ENCODE measurements at places on chromosomes 5 and 9.

- no peak for DNase-seq
- no peaks in the 10 kb centered on the region for H3K27me3 ChIP-seq
- H3K27ac ChIP-seq, result no peak overlapping the region
These were observed 357.1 kb downstream of the CDH18 start for GRCh38 chr5:19630876-19631275.

GRCh38 chr5:53575831-53576230, 15.4 kb downstream of the NDUFS4 start:
- no peak overlapping the region for H3K27ac ChIP-seq
- no peaks in the 10 kb centered on the region for H3K27me3 ChIP-seq
- no peak overlapping the region for H3K4me3 ChIP-seq
- no peak for DNase-seq

- DNase-seq, result no peak
- no peaks in the 10 kb centered on the region for H3K36me3 ChIP-seq
- no peaks in the 10 kb centered on the region for H3K4me1 ChIP-seq
- H3K27ac ChIP-seq, result no peak overlapping the region
These were observed 23.8 kb downstream of the CD14 start for GRCh38 chr5:140609126-140609525.

DNA sequence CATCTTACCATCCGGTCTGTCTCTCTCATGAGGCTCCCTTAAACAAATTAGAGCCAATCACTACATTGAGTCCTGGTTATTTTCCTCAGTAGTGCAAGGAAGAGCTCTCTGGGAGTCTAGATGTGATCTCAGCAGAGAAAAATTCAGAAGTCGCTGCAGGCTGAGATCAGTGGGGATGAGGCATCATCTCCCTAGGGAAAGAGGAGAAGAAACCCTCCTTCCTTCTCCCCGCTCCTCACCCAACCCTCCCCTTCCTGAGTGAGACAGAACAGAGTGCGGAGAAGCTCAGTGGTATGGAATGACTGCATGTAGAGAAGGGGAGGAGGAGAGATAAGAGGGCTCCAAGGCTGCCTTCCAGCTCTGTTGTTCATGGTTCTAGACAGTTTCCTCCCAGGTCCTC, 80.5 kb downstream of the PAPPA start:
- H3K27ac ChIP-seq, result no peak overlapping the region
- H3K36me3 ChIP-seq, result no peaks in the 10 kb centered on the region
- H3K4me3 ChIP-seq, result no peak overlapping the region
- no peaks in the 10 kb centered on the region for H3K4me1 ChIP-seq
- H3K27me3 ChIP-seq, result no peaks in the 10 kb centered on the region

- no peak overlapping the region for H3K27ac ChIP-seq
- no peak for DNase-seq
- H3K4me1 ChIP-seq, result peaks cover 8% of the 10 kb centered on the region
- no peaks in the 10 kb centered on the region for H3K36me3 ChIP-seq
These were observed 451.8 kb upstream of the PTGER4 start for GRCh38 chr5:40227931-40228330.

DNA sequence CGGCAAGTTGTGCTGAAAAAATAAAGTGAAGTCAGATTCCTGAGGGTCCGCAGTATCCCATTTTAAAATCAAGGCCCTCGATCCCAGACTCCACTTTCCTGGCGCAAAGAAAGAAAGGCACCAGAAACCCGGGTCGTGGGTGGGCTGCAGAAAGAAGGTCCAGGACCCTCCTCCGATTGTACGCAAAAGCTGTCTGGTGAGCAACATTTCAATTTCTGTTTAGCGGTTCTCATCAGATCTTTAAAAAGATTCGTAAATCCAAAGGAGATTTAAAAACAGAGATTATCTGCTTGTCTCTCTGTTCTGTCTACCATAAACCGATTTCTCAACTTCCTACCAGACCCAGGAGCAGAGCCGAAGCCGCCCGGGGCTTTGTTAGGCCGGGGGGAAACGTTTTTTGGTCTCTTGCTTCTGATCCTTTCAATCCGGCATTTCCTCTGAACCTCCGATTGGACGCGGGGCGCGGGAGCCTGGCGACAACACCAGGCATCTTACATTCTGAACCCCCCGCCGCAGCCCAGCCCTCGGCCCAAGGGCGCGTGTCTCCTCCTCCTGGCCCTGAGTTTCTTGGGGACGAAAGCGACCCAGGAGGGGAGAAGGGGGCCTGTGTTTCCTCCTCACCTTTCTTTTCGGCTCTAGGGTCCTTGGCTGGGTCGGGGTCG, 746 bp downstream of the NKX2-5 start:
- H3K4me3 ChIP-seq, result peak overlapping the region; percentile 41
- H3K36me3 ChIP-seq, result peaks cover 3% of the 10 kb centered on the region
- H3K4me1 ChIP-seq, result peaks cover 20% of the 10 kb centered on the region
- no peak overlapping the region for H3K27ac ChIP-seq
- peaks cover 98% of the 10 kb centered on the region for H3K27me3 ChIP-seq

DNA sequence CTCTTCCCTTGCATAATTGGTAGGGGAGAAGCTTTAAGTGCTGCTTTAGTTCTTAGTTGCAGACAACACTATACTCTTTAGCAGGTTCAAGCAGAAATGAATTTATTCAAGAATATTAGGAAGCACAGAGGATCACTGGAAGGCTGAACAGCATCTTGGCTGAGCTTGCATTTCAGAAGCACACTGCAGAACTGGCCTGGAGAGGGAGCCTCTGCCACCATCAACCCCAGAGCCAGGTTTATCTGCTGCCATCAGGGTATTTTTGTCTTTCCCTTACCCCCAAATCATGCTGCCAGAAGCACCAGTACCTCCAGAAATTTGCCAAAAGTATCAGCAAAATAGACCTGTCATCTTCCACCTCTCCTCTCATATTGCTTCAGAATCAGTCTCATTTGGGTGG, 440.7 kb downstream of the DMAC1 start:
- peaks cover 22% of the 10 kb centered on the region for H3K27me3 ChIP-seq
- no peak overlapping the region for H3K27ac ChIP-seq
- no peak for DNase-seq
- no peaks in the 10 kb centered on the region for H3K36me3 ChIP-seq

GRCh38 chr5:140027807-140028206, 15.3 kb downstream of the NRG2 start:
- H3K27ac ChIP-seq, result no peak overlapping the region
- no peaks in the 10 kb centered on the region for H3K36me3 ChIP-seq
- H3K4me3 ChIP-seq, result no peak overlapping the region
- H3K4me1 ChIP-seq, result no peaks in the 10 kb centered on the region
- DNase-seq, result no peak

DNA sequence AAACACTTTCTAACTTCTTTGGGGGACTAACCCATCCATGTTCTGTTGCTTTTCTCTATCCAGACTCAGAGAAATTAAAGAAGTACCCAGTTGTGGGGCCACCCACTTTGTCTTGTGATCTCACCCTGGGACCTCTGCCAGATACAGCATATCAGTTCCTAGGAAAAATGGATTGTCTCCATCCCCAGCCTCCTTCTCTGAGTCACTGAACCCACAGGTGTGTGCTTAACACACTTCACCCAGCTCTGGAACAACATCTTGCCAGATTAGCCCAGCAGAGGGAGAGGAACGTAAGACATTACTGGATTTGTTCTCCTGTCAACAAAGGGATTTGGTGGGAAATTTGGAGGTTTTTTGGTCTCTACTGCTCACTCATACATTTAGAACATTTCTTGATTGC, 19.2 kb downstream of the FAM240B start:
- no peak overlapping the region for H3K27ac ChIP-seq
- no peak for DNase-seq
- H3K4me1 ChIP-seq, result no peaks in the 10 kb centered on the region
- no peak overlapping the region for H3K4me3 ChIP-seq

DNA sequence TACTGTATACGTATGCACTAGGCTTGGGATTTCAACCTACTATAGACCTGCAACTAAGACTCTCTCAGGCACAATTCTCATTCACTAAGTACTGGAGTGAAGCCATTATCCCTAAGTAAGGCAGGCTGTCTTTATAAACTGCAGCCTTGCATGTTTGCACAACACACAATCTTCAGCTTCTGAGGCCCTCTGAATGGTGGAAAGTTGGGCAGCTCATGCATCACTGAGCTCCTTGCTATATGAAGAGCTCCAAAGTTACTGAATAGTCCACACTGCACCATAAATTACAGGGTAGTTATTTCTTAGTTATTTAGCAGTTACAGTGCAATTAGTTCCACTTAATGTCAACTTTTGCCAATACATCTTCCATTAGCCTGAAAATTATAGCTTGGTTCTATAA, 384.6 kb downstream of the BRINP1 start:
- H3K4me1 ChIP-seq, result no peaks in the 10 kb centered on the region
- DNase-seq, result no peak
- H3K4me3 ChIP-seq, result no peak overlapping the region

- peaks cover 2% of the 10 kb centered on the region for H3K4me1 ChIP-seq
- no peak for DNase-seq
- H3K27ac ChIP-seq, result no peak overlapping the region
- no peak overlapping the region for H3K4me3 ChIP-seq
- peaks cover 37% of the 10 kb centered on the region for H3K27me3 ChIP-seq
These were observed 102.2 kb upstream of the CLINT1 start for GRCh38 chr5:157961176-157961575.

DNA sequence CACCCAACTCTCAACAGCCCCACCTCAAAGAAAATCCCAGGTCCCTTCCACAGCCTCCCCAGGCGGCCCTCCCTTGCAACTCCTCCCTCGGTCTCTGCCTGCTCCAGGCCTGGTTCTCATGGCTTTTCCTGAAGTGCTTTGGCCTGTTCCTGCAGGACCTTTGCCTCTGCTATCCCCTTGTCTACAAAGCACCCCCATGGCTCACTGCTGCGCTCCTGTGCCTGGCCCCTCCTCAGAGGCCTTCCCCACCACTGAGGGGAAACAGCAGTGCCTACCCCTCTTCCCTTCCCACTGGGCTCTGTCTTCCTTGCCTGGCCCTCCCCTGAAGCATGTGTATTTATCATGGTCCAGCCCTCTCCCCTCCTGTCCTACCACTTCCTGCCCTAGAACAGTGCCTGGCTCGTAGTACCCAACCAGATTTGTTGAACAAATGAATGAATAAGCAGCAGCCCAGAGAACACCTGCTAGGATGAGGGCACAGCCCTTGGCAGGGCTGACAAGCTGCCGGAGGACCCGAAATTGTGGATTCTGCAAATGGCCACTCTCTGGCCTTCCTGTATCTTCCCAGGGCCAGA, 68.6 kb upstream of the LRRTM2 start:
- no peak overlapping the region for H3K4me3 ChIP-seq
- H3K36me3 ChIP-seq, result no peaks in the 10 kb centered on the region
- no peak overlapping the region for H3K27ac ChIP-seq
- no peak for DNase-seq
- no peaks in the 10 kb centered on the region for H3K27me3 ChIP-seq

DNA sequence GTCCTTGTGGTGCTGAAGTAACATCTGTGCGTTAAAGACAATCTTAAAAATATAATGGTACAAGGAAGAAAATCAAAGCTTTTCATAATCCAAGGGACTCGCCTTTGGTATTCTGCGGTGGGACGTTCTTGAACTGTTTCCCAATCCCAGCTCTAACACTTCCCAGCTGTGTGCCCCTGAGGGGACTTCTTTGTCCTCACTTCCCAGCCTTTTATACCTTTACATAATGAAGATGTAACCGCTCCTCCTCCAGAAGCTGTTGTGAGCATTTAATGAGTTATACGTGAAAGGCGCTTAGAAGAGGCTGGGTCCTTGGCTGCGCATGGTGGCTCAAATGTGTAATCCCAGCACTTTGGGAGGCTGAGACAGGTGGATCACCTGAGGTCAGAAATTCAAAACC, 16.9 kb downstream of the STK10 start:
- H3K4me3 ChIP-seq, result peak overlapping the region; percentile 95

DNA sequence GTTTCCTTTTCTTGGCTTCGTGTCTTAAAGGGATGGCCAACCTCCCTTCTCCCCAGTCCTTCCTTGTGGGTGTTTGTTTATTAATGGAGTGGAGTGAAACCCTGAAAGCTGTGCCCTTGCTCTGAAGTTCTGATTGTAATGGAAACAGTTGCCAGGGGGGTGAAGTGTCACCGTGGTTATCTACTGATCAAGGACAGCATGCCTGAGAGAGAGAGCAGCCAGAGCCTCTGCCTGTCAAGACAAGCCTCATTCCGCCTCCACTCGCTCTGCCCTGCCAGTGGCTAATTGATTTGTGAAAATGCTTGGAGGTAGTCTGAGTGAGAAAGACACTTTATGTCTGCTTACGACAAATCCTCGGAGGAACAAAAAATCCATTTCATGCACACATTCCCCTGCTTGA, 143.7 kb upstream of the SLC30A5 start:
- no peak overlapping the region for H3K4me3 ChIP-seq
- H3K36me3 ChIP-seq, result no peaks in the 10 kb centered on the region
- H3K27me3 ChIP-seq, result peaks cover 51% of the 10 kb centered on the region
- H3K4me1 ChIP-seq, result no peaks in the 10 kb centered on the region
- no peak for DNase-seq

GRCh38 chr5:14489643-14490042, 91.9 kb upstream of the OTULINL start:
- H3K27ac ChIP-seq, result no peak overlapping the region
- no peak overlapping the region for H3K4me3 ChIP-seq
- H3K36me3 ChIP-seq, result no peaks in the 10 kb centered on the region
- H3K4me1 ChIP-seq, result no peaks in the 10 kb centered on the region

DNA sequence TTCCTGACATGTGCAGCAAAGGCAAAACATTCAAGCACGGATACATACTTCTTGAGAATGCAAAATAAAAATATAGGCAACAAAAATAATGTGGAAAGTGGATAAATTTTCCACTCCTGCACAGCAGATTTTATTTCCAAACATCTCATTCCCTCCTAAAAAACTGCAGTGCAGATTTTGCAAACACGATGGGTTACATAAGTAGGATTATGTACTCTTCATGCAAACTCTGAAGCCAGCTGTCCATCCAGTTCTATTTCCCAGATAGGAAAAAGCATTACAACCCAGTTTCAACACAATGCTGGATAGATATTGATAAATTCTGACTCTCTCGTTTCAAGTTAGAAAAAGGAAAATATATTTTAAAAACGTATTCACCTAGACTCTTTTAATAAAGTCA, 52.7 kb upstream of the CCNG1 start:
- H3K27ac ChIP-seq, result no peak overlapping the region
- H3K4me3 ChIP-seq, result no peak overlapping the region
- H3K4me1 ChIP-seq, result no peaks in the 10 kb centered on the region
- no peak for DNase-seq
- peaks cover 16% of the 10 kb centered on the region for H3K27me3 ChIP-seq

DNA sequence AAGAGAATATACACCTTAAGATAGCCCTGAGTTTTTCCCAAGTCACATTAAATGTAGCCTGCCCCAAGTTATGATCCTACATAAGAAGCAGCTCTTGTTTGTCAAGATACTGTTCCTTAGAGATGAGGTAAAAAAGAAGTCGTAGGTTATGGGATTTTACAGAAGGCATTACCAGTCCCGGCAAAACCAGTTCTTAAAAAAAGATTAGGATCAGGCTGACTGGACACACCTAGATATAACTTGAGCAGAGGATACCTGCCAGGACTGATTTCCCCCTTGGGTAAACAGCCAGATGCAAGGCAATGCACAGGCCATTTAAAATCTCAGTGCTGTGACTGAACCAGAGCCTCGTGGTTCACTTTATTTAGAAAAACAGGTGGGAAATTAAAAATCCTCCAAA, 14.1 kb upstream of the SEMA5A start:
- H3K4me3 ChIP-seq, result no peak overlapping the region
- no peaks in the 10 kb centered on the region for H3K27me3 ChIP-seq

Measured in effector memory CD8-positive, alpha-beta T cell (primary cell).